ENCODE measurements at places on chromosomes 2 and 18. TPM values are rescaled to one million over a fixed set of nuclear protein-coding genes. Genes with fewer than 3 reads are reported as not detected.
A peak's percentile ranks its signal among the peaks of the same experiment; 100 is the strongest.

GRCh38 chr2:9722451-9722850 is 91.7 kb upstream of the YWHAQ start:
- DNase-seq, result no peak

GRCh38 chr18:47062471-47062870 is 27.1 kb upstream of the ELOA2 start:
- no peak for DNase-seq

DNA sequence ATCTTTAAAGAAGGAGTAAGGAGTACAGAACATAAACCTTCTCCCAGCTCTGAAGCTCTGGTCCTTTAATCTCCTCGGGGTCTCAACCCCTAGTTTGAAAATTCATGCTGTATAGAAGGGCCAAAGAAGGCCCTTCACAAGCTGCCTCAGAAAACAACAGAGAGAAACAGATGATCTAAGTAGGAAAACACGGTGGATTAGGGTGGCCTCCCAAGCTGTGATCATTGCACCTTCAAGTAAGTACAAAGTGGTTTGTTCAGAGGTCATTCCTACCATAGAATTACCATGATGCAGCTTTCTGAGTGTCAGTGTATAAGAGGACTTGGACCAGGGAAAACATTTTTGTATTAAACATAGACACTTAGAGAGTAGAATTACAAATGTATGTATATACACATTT is 10.9 kb downstream of the TMEM169 start:
- no peak for DNase-seq

DNA sequence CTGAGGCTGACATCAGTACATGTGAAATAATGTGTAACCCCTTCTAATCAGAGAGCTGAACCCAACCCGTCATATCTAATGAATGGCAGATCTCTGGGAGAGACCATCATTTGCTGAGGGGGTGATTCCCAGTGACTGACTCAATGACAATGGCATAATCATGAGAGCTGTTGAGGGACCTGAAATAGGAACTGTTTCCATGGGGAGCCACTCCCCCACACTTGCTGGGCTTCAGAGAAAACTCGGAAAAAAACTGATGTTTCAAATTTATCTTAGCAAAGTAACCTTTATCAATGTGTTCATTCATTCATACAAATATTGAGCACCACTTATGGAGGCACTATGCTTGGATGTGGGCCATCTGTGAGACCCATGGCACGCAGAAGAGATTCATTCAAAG is 93.4 kb upstream of the ZBTB14 start:
- no peak for DNase-seq

DNA sequence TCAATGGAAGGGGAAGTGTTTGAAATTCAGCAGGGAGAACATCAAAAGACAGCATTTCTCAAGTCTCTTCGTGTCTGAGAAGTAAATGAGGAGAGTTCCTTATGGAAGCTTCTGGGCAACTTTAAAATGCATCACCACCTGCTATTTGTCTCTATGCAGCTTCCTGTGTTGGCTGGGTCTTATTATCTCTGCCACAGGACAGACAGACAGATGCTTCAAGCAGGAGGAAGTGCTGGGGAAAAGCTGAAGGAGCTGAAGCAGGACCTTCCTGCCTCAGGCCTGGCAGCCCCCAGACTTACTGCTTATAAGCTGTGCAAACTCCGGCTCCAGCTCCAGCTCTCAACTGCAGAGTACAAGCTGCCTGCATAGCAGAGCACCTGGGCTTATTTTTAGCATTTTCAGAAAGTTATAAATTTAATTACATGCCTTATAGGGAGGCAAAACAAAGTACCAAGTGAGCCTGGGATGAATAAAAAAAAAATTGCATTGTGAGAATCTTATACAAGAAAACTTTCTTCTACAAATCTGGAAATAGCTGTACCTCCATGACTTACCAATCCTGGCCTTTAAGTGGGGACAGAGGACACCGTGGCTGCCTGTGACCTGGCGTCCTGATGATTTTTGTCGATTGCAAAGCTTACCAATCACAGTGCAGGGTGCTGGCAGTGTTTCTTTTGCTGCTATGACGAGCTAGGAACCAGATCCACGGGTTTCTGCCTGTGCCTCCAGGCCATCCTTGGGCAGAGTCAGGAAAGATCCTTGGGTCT is 206.3 kb downstream of the SEPTIN10 start:
- peak; percentile 72 for DNase-seq

Gene UNC80
- total RNA-seq, result not detected

Gene RGPD4
- total RNA-seq, result not detected

Gene GALR1
- total RNA-seq, result not detected

Gene TMBIM1
- 187 TPM for total RNA-seq

Gene UGT1A8
- not detected for total RNA-seq
